Bronchial epithelial cell (primary cell): ENCODE measurements at places on chromosomes 12 and 14.
A peak's percentile ranks its signal among the peaks of the same experiment; 100 is the strongest.

- DNase-seq, result no peak
These were observed 6.6 kb upstream of the SMIM10L1 start for GRCh38 chr12:11164384-11164783.

- DNase-seq, result no peak
These were observed 22.9 kb upstream of the ARL1 start for GRCh38 chr12:101430456-101430855.

DNA sequence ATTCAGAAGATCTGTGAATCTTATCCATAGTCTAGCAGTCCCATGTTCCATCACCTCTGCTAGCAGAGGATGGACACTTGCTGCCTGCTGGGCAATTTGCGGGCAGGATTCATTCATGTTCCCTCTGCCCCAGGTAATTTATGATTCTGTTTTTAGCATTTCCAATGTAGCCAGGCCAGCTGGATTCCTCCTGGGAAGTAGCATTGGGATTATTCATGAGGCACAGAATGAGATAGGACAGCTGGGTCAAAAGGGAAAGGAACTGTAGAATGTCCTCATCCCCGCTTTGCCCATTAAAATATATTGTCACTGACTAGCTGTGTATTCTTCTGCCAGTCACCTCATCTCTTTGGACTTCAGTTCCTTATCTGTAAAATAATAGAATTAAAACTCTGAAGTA, 68.7 kb downstream of the SLC35F4 start:
- no peak for DNase-seq

DNA sequence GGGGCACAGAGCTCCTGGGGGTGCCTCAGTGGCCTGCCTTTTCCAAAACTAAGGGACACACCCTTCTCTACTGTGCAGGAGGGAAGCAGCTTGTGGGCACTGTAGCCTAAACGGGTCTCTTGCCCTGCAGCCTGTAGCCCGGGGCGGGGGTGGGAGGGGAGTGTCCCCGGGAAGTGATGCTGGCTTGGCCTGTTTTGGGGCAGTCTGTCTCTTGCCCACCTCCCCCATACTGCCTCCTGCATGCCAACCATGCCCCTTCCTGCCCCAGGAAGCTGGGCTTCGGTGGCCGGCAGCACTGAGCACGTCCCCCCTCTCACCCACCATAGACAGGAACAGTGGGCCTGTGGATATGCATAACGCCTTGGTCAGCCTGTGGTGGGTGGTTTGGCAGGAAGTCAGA, 43.4 kb downstream of the PRIMA1 start:
- DNase-seq, result no peak

DNA sequence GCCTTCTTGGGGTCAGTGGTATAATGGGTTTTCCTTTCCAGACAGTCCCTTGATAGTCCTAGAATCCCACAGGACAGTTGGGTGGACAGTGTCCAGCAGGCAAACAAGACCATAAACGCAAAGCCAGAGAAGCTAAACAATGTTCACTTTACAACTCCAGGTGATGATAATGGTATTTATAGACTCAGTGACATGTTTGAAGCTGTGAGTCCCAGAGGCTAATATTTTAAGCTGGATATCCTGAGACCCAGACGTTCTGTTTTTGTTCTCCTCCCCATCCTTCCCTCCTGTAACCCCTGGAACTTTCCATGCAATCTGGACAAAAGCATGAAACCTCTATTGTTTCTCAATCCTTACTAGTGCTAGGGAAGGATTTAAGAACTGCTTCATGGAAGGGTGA, 121.0 kb downstream of the ZFP36L1 start:
- DNase-seq, result no peak

GRCh38 chr14:99546234-99546879, 57.6 kb downstream of the CCDC85C start:
- no peak for DNase-seq

DNA sequence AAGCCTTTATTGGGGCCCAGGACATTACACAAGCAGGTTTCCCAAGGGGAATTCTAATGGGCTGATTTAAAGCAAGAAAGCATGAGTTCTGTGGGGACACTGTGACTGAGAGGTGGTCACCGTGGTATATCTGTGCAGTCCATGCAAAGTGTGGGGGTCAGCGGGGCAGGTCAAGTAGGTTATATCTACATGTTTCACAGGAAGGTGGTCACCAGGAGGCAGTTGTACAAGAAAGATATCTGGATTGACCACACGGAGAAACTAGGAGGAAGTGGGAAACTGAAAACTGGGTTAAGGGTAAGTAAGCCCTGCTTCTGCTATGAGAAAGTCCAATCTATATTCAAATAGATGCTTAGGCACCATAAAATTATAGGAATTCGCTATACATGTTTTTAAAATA, 77.8 kb upstream of the CNOT2 start:
- DNase-seq, result no peak

DNA sequence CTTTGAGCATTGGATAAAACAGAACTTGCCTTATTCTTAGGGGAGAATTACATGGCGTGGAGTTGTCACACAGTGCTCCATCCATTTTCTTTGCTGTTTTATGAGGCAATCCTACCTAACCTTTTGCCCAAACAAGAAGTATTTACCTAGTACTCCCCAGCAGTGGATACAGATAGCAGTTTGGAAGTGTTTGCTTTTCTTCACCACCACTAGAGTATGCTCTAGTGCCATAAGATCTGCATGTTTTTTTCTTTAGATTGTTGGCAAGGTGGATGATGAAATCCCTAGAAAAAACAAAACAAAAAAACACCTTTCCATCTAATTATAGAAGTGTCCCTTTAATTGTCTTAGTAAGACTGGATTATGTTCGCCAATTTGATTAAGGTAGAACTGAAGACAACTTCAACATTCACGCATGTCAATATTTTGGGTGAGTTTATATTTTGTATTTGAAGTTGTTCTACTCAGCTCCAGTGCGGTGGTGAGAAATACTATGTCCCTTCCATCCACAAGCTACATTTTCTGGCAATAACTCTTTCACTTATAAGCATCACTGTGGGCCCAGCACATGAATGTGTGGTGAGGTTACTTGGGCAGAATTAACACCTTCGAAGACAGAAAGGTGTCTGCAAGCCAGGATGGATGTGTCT, 23.6 kb upstream of the TMEM260 start:
- peak; percentile 72 for DNase-seq

GRCh38 chr12:53825246-53826081, 73.7 kb upstream of the CISTR start:
- DNase-seq, result peak; percentile 87

- DNase-seq, result no peak
These were observed 162.1 kb downstream of the C12orf42 start for GRCh38 chr12:103333676-103334075.

DNA sequence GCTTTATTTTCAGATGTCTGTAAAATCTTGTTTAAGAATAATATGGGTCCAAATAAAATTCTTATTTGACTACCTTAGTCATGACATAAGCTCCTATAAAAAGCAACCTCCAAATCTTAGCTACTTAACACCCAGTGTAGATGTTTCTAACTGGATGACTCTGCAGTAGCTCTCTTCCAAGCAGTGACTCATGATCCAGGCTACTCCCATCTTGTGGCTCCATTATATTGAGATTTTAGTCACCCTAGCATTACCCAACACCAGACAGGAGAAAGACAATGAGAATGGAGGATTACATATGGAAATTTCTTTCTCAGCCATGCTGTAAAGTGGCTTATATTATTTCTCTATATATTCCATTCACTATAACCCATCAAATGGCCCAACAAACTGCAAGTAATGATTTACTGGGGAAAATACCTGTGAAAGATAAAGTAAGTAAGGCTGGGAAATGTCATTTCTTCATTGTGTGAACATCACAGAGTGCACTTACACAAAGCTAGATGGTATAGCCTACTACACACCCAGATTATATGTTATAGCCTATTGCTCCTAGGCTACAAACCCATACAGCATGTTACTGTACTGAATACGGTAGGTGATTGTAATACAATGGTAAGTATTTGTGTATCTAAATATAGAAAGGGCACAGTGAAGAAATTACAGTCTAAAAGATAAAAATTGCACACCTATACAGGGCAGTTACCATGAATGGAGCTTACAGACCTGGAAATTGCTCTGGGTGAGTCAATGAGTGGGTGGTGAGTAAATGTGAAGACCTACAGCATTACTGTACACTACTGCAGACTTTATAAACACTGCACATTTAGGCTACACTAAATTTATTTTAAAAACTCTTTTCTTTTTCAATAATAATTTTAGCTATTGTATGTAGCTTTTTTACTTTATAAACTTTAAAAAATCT, 163.2 kb downstream of the DYRK2 start:
- peak; percentile 97 for DNase-seq

DNA sequence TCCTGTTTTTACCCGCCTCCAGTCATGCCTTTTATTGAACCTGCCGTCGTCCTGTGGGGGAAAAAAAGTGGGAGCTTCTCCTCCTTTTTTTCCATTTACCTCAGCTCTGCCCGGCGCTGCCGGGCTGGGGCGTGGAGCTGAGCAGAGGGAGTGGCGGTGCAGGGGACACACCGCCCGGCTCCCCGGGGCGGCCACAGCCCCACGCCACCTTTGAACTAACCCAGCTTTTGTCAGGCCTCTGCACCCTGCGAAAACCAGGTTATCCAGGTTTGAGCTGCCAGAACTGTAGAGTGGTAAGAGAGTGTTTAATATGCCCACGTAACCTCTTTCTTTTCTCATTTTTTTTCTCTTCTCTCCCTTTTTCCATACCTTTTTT, 161.0 kb upstream of the FKBP4 start:
- DNase-seq, result no peak

- no peak for DNase-seq
These were observed 18.3 kb downstream of the HOXC4 start for GRCh38 chr12:54071942-54072341.

DNA sequence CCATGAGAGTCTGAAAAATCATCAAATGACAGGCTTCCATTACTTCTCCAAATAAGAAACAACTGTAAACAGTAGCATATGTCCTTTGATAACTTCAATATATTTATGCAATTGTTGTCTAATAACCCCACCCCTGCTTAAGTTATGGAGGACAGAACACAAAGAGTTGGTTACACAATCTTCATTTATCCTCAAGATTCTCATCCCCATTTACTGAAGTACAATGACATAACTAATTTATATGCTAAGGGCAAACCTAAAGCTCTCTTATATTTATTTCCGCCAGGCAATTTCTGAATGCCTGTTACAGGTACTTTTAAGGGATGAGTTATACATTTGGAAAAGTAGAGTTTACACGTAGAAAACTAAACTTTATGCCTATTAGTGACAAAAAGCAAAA, 12.3 kb downstream of the SCAF11 start:
- no peak for DNase-seq

DNA sequence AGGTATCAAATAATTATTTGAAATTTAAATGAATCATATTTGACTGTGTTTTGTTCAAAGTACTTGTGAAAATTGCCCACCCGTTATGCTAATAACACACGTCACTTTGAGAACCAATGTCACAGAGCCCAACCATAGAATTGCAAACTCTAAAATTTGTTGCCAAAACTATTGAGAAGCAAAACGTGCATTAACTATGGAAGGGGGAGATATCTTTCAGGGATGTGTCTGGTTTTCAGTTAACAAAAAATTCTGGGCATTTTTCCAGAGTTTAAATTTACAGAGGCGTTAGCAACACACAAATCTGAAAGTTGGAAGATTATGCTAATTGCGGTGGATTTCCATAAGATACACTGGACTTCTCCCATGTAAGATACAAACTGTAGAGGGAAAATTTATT, 371.8 kb upstream of the E2F7 start:
- no peak for DNase-seq
